Ammon's horn (tissue), 1 donor: ENCODE measurements at places on chromosomes 3 and 15.

- no peak for DNase-seq
Measured at GRCh38 chr3:98885851-98886250, 15.6 kb downstream of the DCBLD2 start.

DNA sequence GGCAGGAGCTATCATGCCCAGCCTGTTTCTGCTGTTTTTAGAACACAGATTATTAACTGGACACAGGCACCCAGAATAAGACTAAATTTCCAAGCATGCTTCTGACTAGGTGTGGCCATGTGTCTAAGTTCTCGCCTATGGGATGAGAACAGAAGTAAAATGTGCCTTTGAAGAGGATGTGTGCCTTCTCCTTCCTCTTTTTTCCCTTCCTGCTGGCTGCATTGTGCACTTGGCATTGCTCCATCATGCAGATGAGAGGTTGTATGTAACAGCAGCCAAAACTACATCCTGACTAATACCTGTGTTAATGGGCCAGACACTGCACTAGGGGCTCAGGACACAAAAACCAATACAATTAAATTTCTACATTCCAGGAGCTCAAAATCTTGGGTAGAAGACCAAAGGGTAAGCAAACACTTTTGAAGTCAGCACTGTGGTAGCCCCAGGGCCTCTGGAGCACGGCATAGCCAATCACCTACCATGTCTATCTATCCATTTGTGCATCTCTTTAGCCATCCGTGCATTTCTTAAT, 40.9 kb upstream of the RNU6-1 start:
- peak; percentile 73 for DNase-seq

DNA sequence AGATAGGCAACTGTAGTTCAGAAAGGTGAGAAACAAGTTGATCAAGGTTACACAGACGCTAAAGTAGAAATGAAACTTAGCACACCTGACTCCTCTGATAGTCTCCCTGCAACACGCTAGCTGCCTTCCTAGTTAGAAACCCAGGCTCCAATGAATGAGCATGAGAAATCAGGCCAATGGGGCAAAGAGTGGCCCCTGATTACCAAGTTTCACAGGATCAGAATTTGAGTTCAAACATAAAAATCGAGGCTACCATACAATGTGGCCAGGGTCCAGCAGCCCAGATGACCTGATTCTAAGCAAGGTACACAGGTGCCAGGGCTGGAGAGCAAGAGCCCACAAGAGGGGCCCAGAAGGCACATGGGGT, 7.7 kb downstream of the PLD1 start:
- no peak for DNase-seq

GRCh38 chr3:106333911-106334618, 465.3 kb upstream of the CBLB start:
- no peak for DNase-seq

- DNase-seq: peak; percentile 52
Measured at GRCh38 chr3:56970461-56970879, 90.0 kb upstream of the SPATA12 start.
